Cardiac fibroblast (primary cell): ENCODE measurements at places on chromosomes 2 and 18.

- peak; percentile 96 for DNase-seq
Observed at GRCh38 chr18:3816610-3817363, 366.8 kb downstream of the TGIF1 start.

DNA sequence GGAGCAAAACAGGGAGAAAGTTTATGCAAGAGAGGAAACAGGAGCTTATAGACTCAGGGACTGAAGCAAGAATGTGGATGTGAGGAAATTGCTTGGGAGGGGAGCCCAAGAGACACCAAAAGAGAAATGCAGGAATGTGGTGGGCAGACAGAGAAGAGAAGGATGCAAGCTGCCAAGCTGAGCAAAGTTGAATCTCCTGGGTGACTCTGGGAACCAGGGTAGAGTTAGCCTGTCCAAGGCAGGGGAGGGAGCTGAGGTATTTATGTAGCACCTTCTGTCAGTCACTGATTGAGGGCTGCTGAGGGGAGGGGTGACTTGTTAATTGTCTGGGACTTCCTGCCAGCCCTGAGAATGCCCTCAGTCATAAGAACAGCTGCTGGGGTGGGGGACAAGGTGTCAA lies 464.3 kb downstream of the NBAS start:
- no peak for DNase-seq

- no peak for DNase-seq
Observed at GRCh38 chr18:31920277-31920676, 22.7 kb downstream of the TRAPPC8 start.

- peak; percentile 93 for DNase-seq
Observed at GRCh38 chr18:63376538-63376937, 9.5 kb upstream of the KDSR start.

GRCh38 chr2:209998596-209998995 lies 3.8 kb upstream of the RPE start:
- DNase-seq = no peak

- peak; percentile 14 for DNase-seq
Observed at GRCh38 chr2:110126086-110126773, 10.6 kb upstream of the MALL start.

GRCh38 chr2:104344985-104345384 lies 508.9 kb upstream of the POU3F3 start:
- DNase-seq = no peak

GRCh38 chr2:181305301-181306123 lies 151.7 kb upstream of the ITGA4 start:
- peak; percentile 22 for DNase-seq

DNA sequence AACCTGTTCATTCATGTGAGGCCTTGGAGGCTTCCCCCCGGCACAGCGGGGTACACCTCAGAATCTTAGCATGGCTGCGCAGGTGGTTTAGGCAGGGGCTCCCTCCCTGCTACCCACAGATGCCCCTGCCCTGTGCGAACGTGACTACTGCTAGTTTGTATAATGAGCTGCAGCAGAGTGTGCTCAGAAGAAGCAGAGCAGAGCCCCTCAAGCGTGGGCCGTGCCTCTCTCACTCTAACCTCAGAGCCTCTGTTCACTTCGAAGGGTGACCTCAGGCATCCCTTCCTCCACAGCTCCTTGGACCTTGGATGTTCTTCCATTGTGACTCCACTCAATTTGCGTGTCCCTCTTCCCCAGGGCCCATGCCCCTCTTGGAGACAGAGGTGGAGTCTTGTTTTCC lies 161.6 kb downstream of the CTIF start:
- no peak for DNase-seq

- no peak for DNase-seq
Observed at GRCh38 chr2:160907738-160908137, 252.5 kb upstream of the TANK start.

- no peak for DNase-seq
Observed at GRCh38 chr2:1482981-1483380, 69.7 kb downstream of the TPO start.

GRCh38 chr2:214575465-214575864 lies 164.6 kb downstream of the VWC2L start:
- DNase-seq = no peak

- no peak for DNase-seq
Observed at GRCh38 chr2:109500910-109501309, 112.9 kb downstream of the SEPTIN10 start.

- DNase-seq = no peak
Observed at GRCh38 chr2:37629529-37629928, 41.9 kb downstream of the CDC42EP3 start.

DNA sequence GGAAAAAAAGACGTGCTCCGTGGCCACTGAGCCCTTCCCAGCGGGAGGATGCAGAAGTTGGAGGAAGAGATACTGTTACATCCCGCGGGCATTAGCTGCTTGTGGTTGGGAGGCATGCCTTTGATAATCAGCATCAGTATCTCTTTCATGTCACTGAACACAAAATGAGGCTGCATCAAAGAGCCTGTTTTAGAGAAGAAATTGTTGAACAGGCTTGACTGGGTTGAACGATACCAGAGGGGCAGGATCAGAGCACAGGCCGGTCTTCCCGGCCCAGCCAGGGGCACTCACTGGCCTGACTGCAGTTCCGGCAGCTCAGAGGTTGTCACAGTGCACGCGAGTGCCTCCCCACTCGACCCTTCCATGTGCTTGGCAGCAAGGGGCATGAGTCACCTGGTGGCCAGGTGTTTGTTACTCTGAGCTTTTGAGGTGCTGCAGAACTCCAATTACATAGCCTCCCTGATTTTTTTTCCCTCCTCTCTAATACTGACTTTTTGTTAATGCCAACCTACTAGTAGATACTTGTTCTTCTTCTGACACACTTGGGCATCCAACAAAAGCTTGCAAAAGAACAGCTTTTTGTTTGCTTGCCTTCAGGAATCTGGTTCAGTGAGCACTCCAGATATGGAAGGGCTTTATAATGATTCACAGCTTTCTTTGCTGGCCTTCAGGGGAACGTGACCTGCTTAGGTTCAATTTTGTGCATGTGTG lies 121.6 kb downstream of the VAPA start:
- peak; percentile 22 for DNase-seq

GRCh38 chr2:118250001-118250400 lies 161.7 kb downstream of the INSIG2 start:
- DNase-seq = peak; percentile 36

DNA sequence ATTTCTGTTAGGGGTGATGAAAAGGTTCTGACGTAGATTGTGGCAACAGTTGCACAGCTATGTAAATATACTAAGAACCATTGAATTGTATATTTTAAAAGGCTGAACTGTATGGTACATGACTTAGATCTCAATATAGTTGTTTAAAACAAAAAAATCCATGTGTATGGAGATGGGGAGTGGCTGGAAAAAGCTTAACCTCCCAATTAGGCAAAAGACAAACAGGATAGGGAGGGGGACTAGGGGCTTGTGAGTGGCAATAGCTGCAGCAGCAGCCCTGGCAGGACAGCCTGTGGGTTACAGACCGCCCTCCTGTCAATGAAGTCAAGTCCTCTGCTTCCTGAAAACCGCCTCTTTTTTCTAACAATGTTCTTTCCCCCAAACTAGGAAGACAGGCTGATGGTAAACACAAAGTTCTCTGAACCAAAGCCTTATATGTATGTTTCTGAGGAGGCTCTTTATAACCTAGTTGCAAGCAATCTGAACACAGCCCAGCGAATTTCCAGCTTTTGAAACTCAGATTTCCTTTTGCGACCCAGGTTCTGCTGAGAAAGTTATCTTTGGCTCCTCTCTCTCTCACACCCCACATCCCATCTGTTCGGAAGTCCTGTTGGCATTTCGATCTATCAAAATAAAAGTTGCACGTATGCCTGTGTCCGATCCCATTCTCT lies 10.3 kb downstream of the ATP8B1 start:
- peak; percentile 50 for DNase-seq

DNA sequence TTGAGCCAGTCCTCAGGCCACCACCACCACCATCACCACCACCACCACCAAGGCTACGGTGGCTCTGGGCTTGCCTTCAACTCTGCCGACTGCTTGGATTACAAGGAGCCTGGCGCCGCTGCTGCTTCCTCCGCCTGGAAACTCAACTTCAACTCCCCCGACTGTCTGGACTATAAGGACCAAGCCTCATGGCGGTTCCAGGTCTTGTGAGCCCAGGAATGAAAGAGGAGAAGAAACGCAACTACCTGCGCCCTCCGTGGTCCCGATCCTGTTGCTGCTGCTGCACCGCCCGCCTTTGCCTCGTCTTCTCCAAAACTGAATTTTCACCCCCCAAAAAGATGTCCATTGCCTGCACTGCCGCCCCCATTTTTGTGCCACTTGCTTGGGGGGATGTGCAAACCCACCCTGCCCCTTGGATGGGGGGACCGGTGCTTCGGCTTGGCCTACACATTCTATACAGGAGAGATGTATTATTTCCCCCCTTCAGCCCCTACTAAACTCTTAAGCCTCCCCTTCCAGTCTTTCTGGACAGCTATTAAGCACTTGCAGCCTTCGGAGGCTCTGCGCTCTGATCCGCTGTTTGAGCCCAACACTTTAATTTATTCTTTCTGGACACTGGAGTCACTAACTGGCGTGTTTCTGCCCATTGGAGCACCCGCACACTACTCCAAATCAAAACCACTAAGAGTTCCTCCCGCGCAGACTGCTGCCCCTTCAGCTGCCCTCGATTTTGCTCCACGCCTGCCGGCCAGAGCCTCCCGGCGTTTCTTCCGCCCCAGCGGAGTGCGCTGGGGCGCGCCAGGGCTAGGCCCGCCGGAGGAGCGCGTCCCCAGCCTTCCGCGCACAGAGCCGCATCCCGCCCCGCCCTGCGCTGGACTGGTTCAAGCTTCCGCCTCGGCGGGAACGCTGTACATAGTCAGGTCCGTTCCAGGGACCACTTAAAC lies 5.7 kb downstream of the OTX1 start:
- DNase-seq = no peak

- DNase-seq = no peak
Observed at GRCh38 chr2:59726228-59727120, 827.0 kb downstream of the BCL11A start.

DNA sequence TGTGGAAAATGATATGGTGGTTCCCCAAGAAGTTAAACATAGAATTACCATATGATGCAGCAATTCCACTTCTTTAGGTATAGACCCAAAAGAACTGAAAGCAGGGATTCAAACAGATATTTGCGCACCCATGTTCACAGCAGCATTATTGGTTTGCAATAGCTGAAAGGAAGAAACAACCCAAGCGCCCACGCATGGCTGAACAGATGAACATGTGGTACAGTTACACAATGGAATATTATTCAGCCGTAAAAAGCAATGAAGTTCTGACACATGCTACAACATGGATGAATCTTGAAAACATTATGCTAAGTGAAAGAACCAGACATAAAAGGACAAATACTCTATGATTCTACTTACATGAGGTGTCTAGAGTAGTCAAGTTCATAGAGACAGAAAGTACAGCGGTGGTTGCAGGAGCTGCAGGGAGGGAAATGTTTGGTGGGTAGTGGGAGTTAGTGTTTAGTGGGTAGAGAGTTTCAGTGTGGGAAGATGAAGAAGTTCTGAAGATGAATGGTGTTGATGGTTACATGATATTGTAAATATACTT lies 26.7 kb upstream of the ASPRV1 start:
- DNase-seq = no peak

- DNase-seq = no peak
Observed at GRCh38 chr2:159506764-159507440, 109.4 kb downstream of the BAZ2B start.

GRCh38 chr2:202037086-202037485 lies 3.4 kb downstream of the FZD7 start:
- DNase-seq = no peak

GRCh38 chr18:48161911-48162698 lies 231.6 kb upstream of the SMAD2 start:
- no peak for DNase-seq

GRCh38 chr2:149715005-149715592 lies 127.5 kb upstream of the MMADHC start:
- peak; percentile 78 for DNase-seq

- DNase-seq = no peak
Observed at GRCh38 chr18:46815661-46816060, 58.8 kb upstream of the ST8SIA5 start.
